ENCODE measurements at places on chromosomes 16 and 17.

- no peak for DNase-seq
Observed at GRCh38 chr17:65902831-65903522, 289.0 kb downstream of the CEP112 start.

- no peak for DNase-seq
Observed at GRCh38 chr17:46026166-46027047, 27.4 kb downstream of the STH start.

- no peak for DNase-seq
Observed at GRCh38 chr17:52754838-52755237, 596.3 kb upstream of the CA10 start.

DNA sequence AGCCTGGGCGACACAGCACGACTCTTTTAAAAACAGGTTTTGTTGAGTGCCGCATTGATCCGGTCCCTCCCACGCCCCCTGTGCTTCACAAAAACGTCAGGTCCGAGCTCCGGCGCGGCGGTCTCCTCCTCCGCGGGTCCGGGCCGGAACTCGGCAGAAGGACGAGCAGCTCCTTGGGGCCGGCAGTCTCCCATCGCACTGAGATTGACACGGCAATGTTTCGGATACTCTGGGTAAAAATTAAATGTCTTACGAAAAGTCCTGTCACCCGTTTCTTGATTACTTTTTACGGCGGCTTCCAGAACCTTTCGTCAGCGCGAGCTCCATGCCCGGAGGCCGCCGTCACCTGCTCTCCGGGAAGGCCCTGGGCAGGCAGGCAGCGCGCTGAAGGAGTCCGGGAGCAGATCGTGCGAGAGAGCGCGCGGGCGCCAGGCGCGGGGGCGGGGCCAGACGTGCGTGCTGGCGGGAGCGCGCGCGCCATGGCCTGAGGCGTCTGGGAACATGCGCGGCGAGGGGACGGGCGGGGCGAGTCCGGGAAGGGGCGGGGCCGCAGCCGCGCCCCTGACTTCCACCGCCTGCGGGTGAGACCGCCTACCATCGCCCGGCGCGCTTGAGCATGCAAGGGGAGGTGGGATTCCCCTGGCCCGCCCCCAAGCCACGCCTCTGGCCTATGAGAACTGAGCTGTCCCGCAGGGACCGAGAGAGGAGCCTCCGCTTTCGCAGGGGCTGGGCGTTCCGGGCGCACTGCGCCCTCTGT, 11.7 kb upstream of the SRL start:
- peak; percentile 100 for DNase-seq

DNA sequence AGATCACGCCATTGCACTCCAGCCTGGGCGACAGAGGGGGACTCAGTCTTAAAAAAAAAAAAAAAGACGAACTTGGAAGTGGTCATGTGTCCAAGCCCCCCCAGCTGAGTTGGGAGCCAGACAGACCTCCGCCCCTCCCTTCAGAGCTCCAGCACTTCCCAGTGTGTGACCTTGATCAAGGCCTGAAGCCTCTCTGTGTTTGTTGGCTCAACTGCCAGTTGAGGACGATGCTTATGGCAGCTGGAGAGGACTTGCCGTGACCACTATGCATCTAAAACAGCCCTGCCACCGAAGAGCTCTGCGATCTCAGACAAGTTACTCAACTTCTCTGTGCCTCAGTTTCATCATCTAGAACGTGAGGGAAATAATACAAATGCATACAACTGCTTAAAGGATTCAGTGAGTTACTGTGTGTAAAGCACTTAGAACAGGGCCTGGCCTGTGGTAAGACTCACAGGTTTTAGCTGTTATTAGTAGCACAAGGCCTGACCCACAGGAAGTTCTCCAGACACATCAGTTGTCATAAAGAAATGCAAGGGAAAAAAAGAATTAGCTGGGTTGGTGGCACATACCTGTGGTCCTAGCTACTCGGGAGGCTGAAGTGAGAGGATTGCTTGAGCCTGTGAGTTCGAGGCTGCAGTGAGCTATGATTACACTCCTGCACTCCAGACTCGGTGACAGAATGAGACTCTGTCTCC, 7.0 kb upstream of the IL27 start:
- DNase-seq: no peak

GRCh38 chr17:44585315-44585714, 28.0 kb downstream of the FZD2 start:
- no peak for DNase-seq

DNA sequence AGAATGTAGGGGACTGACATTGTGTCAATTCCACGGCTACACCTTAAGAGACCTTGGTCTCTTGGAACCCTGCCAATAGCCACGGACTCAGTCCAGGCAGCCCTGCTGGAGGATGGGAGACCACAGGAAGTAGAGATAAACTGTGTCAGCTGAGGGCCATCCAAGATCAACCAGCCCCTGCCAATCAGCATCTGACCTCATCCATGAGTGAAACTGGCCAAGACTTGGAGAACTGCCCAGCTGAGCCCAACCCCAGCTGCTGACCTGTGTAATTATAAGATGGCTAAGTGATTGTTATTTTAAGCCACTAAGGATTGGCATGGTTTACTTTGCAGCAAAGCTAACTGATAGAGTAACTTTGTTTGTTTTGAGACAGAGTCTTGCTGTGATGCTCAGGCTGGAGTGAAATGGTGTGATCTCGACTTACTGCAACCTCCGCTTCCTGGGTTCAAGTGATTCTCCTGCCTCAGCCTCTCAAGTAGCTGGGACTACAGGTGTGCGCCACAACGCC, 13.3 kb upstream of the YWHAE start:
- DNase-seq: no peak

DNA sequence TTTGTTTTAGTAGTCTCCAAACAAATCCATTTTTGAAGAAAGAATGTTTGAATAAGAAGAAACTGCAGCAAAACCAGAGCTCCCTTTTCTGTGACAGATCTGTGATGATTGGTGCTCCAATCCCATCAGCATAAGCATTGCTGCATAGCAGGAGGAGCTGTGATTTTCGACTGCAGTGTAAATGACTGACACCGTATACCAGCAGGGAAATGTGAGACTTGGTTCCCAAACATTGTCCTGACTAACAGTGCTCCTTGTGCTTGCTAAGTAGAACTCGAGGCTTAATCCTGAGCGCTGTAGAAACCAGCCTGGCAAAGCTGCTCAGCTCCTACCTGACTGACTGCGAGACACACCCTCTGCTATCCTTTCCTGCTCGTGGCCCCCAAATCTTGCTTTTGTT, 57.2 kb downstream of the NUP93 start:
- no peak for DNase-seq

- no peak for DNase-seq
Observed at GRCh38 chr17:61444831-61445230, 7.4 kb upstream of the TBX4 start.

GRCh38 chr16:11064202-11064540, 119.8 kb downstream of the CLEC16A start:
- DNase-seq: no peak

DNA sequence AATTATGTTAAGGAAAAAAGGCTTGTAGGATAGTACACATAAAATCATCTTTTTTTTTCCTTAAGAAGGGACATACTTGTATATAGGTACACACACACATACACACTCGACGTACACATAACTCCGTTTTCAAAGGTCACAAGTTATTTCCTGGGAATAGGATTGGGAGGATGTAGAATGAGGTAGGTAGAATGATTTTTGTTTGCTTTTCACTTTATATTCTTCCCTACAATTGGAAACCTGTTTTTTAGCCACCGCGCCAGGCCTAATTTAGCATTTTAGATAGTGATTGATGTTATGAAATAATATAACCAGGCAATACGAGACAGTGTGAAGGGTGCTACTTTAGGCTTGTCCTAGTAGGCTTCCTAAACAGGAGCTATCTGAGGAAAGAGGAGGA, 1.8 kb upstream of the HAPSTR1 start:
- no peak for DNase-seq

GRCh38 chr17:82118815-82119380, 20.9 kb upstream of the FASN start:
- no peak for DNase-seq

- no peak for DNase-seq
Observed at GRCh38 chr17:81955058-81955681, 5.8 kb downstream of the NOTUM start.

- no peak for DNase-seq
Observed at GRCh38 chr17:74803388-74803930, 27.3 kb upstream of the NAT9 start.

DNA sequence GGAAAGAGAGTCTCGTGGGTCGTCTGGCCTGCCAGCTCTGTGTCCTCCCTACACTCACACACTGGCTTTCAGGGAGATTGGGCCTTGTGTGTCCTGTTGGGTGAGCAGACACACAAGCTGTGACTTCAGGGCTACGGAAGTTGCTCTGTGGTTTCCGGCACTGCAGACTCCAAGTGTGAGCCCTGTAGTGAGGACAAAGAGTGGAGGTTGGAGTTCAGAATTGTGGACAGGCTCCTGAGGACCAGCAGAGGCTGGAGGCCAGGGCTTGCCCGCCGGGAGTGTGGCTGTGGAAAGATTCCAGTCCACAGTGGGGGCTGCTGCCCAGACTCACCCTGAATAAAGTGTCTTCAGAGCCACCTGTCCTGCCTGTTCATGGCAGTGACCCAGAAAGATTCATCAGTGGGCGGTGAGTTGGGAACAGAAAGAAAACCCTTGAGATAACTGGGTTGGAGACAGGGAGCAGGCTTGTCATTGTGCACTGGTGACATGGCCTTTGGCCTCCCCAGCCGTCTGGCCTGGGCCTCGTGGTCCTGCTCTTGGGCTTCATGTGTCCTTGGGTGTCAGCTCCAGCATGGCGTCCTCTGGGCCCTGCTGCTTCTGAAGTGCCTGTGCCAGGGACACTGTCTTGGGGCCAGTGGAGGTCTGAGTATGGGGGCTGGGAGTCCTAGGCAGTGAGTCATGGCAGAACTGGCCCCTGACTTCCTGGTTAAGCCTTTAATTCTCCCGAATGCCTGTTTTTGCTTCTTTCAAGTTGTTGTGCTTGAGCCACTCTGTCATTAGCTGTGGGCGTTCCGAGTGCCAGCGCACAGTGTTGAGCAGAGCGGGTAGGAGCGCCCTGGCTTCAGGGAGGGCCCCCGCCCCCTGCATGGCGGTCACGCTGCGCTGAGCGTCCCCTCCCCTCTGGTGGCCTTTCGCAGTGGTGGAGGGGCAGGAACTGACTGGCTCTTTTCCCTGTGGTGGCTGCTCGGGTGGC, 19.9 kb upstream of the ZNF750 start:
- DNase-seq: peak; percentile 66

DNA sequence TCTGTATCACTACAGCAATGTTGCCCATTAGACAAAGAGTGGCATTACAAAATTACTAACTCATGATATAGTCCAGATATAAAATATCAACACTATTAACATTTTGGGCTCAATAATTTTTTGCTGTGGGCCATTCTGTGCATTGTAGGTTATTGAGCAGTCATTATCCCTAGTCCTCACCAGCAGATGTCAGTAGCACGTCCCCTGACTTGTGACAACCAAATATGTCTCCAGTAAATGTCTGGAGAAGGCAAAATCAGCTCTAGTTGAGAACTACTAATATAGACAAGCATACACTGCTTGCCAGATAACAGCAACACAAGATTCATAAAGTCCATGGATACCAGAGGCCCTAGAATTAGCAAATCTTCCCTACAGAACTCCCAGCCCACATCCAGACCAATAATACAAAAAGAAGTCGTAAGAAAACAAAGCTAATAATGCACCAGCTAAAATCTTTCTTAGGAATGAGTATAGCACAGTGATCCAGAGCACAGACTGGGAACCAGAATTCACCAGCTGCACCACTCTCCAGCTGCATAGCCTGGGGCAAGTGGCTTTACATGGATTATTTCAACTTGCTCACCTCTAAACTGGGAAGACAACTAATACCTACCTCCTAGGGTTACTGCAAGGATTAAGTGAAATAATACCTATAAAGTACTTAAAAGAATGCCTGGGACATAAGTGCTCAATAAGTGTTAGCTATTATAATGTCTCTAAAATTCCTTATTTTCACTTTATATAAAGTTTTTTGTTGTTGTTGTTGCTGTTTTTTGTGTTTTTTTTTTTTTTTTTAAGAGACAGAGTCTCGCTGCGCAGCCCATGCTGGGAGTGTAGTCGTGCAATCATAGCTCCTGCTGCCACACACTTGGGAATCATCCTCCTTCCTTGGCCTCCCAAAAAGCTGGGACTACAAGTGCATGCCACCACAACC, 23.7 kb downstream of the HELZ start:
- DNase-seq: no peak

GRCh38 chr17:22459953-22460350, 767.6 kb downstream of the KCNJ18 start:
- no peak for DNase-seq

- no peak for DNase-seq
Observed at GRCh38 chr16:35734728-35735402, 2275.5 kb downstream of the TP53TG3F start.

- peak; percentile 48 for DNase-seq
Observed at GRCh38 chr16:15650698-15651171, 690 bp downstream of the NDE1 start.

GRCh38 chr16:11299865-11300559, 18.9 kb upstream of the PRM1 start:
- DNase-seq: no peak

DNA sequence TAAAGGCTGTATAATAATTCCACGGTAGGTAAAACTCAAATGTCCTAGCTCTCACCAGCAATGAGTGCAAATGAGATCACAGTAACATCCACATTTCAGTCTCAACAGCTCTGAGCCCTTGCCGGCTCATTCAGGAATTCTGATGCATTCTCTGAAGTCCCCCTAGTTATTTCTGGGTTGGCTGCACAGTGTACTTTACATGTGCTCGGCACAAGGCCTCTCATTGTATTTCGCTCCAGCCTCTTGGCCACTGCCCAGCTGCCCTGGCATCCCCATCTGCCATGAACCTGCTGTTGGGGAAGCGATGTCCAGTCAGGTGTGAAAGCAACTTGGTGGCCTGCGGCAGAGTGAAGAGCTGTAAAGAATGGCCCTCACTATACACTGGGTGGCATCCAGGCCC, 14.3 kb downstream of the PRCD start:
- no peak for DNase-seq

- no peak for DNase-seq
Observed at GRCh38 chr17:66716236-66717026, 118.5 kb upstream of the CACNG5 start.

DNA sequence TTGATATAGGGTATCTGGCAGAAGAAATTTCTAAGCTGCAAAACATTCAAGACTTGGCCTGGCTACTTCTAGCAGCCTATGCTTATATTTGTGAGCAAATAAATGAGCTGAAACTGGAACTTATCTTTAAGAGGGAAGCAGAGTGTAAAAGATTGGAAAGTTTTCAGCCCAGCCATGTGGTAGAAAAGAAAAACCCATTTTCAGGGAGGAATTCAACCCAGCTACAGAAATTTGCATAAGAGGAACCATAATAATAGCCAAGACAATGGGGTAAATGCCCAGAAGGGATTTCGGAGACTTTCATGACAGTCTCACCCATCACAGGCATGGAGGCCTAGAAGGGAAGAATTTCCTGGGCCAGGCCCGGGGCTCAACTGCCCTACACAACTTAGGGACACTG, 31.7 kb downstream of the RNF112 start:
- no peak for DNase-seq

- no peak for DNase-seq
Observed at GRCh38 chr17:8859027-8859803, 8.3 kb downstream of the PIK3R6 start.

Measured in activated naive CD4-positive, alpha-beta T cell treated with anti-CD3 and anti-CD28 coated beads, Interleukin-2, amount 50 U/mL, for 16 hours (primary cell).